ENCODE measurements at places on chromosomes 2 and 18.

DNA sequence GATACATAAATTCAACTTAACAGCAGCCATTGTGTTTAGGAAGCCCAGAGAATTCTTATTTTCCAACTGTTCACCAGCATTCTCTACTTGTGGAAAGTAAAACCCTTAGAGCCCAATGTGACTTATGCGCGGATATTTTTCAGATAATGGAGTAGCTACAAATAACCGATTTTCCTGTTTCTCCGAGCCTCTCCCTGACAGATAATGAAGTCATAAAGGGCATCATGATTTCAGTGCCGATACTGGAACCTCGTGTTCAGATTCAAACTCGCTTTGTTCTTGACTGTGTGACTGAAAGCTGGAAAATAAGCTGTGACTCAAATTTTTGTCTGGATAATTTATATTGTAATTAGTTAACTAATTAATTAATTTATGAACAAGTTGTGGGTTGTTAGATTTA, 228.2 kb downstream of the VAPA start:
- DNase-seq, result no peak

DNA sequence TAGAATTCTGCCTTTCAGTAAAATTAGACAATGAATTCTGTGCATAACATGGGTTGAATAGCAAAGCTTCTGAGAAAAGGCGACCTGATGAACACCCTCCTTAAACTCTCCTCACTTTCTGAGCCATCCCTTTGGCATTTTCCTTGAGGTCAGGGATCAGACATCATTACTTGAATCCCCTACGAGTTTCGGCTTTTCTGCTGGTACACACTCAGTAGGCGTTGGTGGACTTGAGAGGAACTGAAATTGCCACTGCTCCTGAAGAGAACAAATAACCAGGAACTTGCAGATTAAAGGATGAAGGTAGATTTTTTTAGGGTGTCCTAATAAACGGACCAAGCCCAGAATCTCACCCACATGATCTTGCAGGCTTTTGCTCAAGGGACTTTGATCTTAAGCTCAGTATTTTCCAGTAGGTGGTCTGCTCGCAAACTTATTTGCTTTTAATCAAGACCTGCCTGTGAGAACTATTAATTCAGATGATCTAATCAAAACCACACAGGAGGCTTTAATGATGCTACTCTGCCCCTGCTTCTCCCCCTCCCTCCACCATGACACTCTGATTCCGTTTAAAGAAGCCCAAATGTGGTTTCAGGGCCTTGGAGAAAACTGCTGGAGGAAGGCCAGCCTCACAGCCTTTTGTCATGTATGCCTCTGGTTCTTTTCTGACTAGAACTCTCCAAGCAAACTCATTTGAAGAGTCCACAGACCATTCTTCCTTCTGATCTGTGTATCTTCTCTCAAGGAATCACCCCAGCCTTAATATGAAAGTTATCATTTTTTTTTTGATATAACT, 124.9 kb downstream of the PRKCE start:
- DNase-seq, result no peak

DNA sequence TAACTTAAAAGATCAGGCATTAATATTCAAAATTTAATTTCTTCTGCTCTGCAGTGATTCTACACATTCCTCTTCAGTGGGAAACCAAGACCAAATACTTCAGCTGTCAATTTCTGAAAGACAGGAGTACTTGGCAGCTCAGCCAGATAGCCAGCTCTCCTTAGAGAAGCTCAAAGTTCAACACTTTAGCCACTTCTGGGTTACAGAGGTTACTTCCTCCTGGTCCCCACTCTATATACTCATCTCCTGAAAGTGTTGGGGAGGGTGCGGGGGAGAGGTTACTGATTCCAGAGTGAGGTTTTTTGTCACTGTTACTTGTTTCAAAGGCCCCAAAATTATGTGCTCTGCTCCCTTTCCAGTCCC, 4.1 kb downstream of the CYTIP start:
- no peak for DNase-seq

GRCh38 chr2:31944828-31945571, 65.8 kb downstream of the MEMO1 start:
- no peak for DNase-seq

GRCh38 chr2:120791243-120791961, 55.7 kb downstream of the GLI2 start:
- no peak for DNase-seq

DNA sequence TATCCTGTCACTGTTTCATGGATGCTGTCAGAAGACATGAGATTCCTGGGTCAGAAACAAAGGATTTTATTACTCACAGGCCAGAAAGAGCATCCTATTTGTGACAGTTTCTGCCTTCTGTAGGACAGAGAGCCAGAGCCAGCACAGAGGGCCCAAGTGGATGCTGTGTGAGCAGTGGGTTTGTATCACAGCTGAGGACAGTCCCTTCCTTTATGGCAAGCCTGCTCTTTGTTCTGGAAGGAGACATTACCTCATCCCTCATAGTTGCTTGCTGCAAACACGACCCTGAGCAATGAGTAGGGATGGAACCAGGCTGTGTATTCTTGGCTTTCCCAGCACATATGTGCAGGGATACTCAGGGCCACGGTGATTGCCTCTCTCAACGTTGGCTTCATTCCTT, 41.6 kb downstream of the ARHGEF4 start:
- DNase-seq, result no peak

DNA sequence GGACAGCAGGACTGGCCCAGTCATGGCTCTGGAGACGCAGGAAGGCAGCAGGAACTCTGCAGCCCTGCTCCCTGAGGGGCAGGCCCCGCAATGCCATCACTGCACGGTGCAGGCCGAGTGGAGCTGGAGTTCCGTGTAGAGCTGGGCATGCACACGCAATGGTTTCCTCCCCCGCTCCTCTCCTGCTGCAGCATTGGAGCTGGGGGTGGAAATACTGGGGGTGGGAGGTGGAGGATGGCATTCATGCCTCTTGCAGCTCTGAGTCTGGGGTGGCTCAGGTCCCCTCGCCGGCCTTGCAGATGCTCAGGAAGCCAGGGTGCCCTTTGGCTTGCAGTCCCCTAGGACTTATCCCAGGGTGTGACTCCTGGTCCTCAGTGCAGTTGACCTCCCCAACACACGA, 78.3 kb upstream of the ASB18 start:
- DNase-seq, result no peak

DNA sequence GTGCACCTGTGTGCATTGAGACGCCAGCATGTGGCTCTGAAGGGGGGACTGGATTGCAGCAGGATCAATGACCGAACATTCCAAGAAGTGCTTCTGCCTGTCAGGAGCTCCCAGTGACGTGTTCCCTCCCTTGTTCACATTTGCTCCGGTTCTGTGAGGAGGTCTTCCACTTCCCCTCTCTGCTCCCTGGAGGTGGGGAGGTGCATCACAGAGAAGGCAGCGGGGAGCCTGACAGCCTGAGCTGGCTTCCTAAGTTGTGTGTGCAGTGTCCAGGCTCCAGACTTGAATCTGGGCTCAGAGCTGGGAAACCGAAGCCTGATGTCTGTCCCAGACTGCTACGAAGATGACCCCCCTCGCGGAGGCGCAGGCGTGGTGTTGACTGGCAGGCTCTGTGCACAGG, 171.0 kb downstream of the KLHL29 start:
- DNase-seq, result no peak

GRCh38 chr18:36099311-36099710, 29.8 kb downstream of the SLC39A6 start:
- no peak for DNase-seq

DNA sequence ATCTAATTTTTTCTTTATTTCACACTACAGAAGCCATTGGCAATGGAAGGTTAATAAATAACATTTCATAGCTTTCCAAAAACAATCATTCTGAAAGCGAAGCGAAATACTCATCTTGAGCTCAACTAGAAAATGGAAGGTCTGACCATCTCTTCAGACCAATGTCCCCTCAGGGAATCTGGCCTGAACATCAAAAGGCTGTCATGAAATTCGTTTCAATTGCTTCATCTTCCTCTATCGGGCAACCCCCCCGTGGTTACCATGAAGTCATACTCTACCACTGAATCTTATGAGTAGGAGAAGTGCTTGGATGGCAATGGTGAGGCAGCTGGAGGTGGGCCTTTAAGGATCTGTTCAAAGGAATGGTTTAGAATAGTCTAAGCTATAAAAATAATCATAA, 22.9 kb upstream of the CYTIP start:
- DNase-seq, result no peak

- no peak for DNase-seq
Observed at GRCh38 chr2:120483355-120483754, 137.4 kb downstream of the INHBB start.

GRCh38 chr2:200442471-200442870, 67.4 kb downstream of the KCTD18 start:
- DNase-seq, result peak; percentile 52
